ENCODE measurements at places on chromosomes 7 and 10.

DNA sequence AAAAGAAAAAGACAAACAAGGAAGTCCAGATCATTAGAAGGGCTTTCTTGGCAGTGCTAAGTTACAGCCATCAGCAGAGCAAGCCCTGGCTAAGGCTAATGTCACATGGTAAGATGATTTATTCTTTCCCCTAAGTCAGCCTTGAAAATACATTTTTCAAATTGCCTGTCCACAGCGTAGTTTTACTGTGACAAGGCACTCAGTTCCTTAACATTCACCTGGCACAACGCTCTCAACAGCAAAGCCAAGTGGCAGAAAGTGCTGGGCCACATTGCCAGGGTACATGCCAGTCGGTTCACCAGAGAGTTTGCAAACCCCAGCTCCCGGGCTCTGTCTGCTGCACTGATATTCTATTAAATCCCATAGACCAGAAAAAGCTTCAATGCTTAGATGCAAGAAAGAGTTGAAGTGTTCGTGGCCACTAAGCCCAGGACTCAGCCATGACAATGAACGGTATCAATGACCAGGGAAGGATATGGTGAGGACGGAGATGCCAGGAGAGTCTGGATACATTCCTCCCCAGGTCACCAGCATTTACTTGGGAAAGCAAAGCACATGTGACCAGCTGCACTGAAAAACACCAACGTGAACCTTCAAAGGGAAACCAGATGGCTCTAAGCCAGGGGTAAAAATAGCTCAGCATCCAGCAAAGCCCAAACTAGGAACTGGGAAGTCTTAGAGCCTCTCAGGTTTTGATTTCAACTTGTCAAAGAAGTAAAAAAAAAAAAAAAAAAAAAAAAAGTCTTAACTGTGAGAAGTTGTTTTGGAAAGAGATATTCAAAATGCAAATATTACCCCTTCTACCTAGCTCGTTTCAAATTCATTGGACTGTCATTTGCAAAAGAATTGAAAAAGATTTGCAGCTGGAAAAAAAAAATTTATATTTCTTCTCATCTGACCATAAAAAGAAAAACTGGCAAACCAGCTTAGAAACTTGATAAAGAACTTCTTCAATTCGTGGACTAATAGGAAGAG is 23.9 kb upstream of the MPP7 start:
- no peak for DNase-seq

DNA sequence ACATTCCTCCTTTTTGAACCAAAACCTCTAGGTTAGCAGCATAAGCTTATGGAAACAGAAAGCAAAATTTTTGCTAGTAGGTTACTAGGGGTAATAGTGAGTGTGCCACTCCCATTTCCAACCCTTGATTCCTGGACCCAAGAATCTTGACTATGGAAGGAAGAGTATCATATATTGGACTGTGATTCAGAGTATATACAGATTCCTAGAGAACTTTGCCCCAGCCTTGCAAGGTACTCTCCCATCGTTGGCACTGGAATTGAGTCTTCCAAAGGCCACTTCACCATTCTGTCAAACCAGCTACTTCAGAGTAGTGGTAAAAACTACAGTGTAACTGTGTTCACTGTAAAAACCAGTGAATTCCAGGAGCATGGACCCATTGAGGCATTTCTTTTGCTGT is 69.4 kb downstream of the LRRC17 start:
- DNase-seq = no peak

- no peak for DNase-seq
Observed at GRCh38 chr10:89981891-89982290, 280.5 kb downstream of the KIF20B start.

- no peak for DNase-seq
Observed at GRCh38 chr7:141354251-141354650, 197.0 kb upstream of the AGK start.

GRCh38 chr10:22453320-22453719 is 108.0 kb downstream of the SPAG6 start:
- no peak for DNase-seq

DNA sequence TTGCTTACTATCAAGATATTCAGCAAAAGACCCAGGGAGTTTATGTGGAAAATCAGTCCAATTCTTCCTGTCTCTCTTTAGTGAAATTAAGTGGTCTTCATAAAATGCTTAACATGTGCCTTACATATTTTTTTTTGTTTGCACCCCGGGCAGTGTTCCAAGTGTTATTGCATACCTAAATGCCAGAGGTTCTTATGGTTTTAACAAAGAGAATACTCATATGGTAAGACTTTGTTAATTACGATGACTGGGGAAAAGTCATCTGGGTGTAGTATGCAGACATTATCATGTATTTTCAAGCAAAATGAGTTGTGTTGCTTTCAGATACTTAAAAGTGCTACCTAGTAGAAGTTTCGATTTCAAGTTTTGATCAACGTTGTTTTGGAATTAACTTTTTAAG is 82.6 kb downstream of the PRKG1 start:
- DNase-seq = no peak

- DNase-seq = no peak
Observed at GRCh38 chr10:17622061-17622460, 4.9 kb upstream of the HACD1 start.

DNA sequence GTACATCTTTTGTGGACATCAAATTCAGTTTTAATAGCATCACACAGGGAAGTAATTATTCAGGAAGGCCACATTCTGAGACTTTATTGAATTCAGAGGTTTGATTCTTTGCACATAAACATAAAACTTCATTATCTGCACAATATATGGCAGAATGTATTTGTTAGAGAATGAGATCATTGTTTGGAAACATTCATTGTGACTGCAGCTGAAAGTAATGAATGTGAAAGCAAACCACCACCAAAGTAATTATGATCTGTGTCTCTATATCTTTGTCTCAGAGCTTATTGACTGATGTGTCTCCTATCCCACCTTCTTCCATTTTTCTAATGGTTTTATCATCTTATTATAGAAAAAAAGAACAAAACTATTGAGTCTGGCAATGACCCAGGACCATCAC is 340.9 kb upstream of the PCDH15 start:
- DNase-seq = no peak
